ENCODE measurements at places on chromosomes 2 and 18. TPM values are rescaled to one million over a fixed set of nuclear protein-coding genes. Genes with fewer than 3 reads are reported as not detected.

The ICA1L gene
- 1.7 TPM for total RNA-seq

The FEZ2 gene
- 45.3 TPM for total RNA-seq

- no peak for DNase-seq
Observed at GRCh38 chr2:112164876-112165275, 26.7 kb downstream of the FBLN7 start.

DNA sequence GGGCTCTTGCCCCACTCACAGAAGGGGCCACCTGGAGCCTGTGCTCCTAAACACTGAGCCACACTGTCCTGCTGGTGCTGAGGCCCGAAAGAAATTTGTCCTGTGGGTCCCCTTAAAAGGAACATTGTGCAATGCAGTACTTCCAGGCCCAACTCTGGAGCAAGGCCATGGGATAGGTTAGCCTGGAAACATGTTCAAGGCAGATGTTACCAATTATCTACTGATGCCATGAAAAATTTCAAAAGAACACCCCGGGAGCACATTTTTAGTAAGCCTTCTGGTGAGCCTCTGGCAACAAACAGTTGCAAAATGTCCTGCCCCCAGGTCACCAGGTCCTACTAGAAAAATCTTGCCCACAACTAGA lies 12.3 kb upstream of the PTMA start:
- no peak for DNase-seq

The GMCL1 gene
- 22.8 TPM for total RNA-seq

DNA sequence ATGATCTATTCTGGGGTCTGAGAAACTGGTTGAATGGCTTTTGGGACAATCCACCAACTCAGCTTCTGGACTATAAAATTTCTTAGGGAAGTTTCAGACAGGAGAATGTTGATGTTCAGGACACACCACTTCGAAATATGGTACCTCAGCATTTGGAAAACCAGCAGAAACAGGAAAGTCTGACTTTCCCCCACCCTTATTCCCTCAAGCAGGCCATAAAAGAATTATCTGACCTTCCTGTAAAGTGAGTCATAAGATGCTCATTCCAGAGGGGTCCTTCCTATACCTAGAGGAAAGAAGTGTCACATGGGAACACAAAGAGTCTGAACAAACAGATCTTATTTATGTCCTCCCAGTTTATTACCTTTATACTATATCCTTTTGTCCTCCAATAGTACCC lies 415.0 kb downstream of the CPS1 start:
- DNase-seq = no peak
